ENCODE measurements at places on chromosomes 12 and 14. TPM values are rescaled to one million over a fixed set of nuclear protein-coding genes. Genes with fewer than 3 reads are reported as not detected.

ANO4 gene
- not detected for total RNA-seq

SYNE3 gene
- total RNA-seq, result 1.2 TPM

TAS2R19 gene
- not detected for total RNA-seq

AHNAK2 gene
- 25.0 TPM for total RNA-seq

CLEC2A gene
- total RNA-seq, result not detected

PPP1R1A gene
- total RNA-seq, result not detected

TAS2R7 gene
- not detected for total RNA-seq

KRT1 gene
- total RNA-seq, result not detected

FOXA1 gene
- 249 TPM for total RNA-seq

IGFBP6 gene
- 299 TPM for total RNA-seq

CEP170B gene
- total RNA-seq, result 33.2 TPM

ADAM21 gene
- total RNA-seq, result 0.80 TPM

- no peak for DNase-seq
Observed at GRCh38 chr12:127771546-127771945, 495.4 kb upstream of the TMEM132C start.

- DNase-seq, result no peak
Observed at GRCh38 chr14:66396164-66396563, 90.0 kb upstream of the CCDC196 start.

GRCh38 chr12:101209319-101210302, at the start of gene SLC5A8:
Gene SLC5A8 (minus strand): TSS chr12:101210238. CDS start chr12:101209848, 390 bp downstream.
- no peak for DNase-seq

DNA sequence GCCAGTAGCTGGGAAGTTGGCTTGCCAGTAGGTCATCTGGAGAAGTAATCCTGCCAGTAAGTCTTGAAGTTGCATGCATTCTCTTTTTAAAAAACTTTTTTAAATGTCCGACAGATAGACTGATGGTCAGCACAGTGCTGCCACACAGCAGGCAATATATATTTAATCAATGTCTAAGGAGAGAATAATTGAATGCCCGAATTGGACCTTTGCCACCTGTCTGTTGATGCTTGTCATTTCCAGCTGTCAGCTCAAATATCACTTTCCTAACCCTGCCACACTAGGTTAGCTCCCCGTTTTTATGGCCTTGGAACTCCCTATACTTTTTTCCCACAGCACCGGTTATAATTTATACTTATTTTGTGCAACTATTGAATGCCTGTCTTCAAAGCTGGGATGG, 2.1 kb upstream of the SLC15A4 start:
- DNase-seq, result no peak

- no peak for DNase-seq
Observed at GRCh38 chr14:90416720-90417119, 19.9 kb downstream of the CALM1 start.

GRCh38 chr12:18562531-18562930, 175.3 kb downstream of the PLCZ1 start:
- no peak for DNase-seq

- DNase-seq, result no peak
Observed at GRCh38 chr12:116336542-116337065, 59.1 kb upstream of the MED13L start.

DNA sequence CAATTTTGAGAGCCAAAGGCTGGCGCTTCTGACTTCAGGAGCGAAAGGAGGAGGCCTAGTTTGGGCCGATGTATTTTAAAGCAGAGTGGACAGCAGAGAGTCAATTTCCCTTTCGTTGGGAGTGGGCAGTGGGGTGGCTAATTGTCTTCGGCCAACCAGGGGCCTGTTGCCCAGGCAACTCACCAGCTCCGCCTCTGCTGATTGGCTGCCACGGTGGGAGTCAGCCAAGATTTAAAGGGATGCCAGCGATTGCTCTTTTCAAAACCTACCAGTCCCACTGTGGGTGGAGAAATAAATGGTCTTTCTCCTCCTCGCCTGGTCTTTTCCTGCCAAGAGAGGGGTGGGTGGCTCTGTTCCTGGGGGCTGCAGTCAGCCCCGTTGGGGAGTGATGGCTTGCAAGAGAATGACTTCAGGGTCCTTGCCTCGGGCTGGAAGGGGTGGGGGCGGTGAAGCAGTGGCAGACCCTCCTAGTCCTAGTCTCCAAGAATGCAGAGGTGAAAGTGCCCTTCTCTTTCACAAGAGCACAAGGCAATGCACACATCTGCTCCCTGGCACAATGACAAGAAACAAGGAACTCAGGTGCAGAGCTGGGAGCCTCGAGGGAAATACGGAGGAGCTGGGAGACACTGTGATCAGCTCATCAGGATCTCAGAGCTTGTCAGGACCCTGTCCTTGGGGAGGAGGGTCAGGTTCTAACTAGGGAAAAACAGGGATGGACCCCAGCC, 37.7 kb downstream of the RASAL1 start:
- no peak for DNase-seq

Data from PC-3 (cell line).